Neural crest cell (in vitro differentiated cells): ENCODE measurements at places on chromosomes 16 and 17. TPM values are rescaled to one million over a fixed set of nuclear protein-coding genes. Genes with fewer than 3 reads are reported as not detected.

DNA sequence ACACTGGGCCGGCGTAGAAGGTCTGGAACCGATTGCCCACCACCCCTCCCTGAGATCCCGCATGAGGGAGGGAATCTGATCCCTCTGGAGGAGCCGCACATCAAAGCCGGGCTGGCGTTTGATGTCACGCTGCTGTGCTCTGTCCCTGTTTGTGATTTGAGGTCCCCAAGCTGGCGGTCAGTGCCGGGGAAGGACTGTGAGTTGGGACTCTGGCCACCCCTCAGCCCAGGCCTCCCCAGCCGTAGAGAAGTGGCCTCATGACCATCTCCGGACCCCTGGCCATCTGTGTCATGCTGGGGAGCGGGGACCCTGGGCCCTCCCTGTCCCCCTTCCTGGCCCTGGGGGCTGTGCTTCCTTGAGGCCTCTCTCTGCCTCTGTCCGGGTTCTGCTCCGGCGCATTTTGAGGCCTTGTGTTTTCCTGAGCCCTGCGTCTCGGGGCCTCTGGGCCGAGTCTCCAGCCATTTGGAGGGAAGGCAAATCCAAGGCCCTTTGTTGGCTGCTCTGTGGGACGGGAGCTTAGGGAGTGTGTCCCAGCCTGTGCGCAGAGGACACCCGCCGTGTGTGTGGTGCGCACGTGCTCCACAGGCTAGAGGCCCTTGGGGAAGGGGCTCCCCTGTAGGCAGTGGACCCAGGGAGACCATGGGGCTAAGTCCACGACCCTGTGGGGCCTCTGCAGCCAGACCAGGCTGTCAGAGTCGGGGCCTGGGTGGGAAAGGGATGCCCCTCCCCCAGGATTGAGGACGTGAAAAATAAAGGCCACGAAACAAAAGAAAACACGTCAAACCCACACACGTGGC is 15.1 kb downstream of the ASPSCR1 start:
- no peak for DNase-seq

CTU2 gene
- total RNA-seq, result 27.4 and 32.1 TPM in 2 replicates

- no peak for DNase-seq
Observed at GRCh38 chr17:66689221-66689620, 145.7 kb upstream of the CACNG5 start.

ZNF747 gene
- total RNA-seq, result 10.5 and 11.3 TPM in 2 replicates

GRCh38 chr16:84055366-84055765 is 12.8 kb upstream of the SLC38A8 start:
- no peak for DNase-seq

- no peak for DNase-seq
Observed at GRCh38 chr17:47694581-47695428, 844 bp downstream of the TBKBP1 start.

GRCh38 chr17:58176200-58176599 is 9.4 kb downstream of the OR4D2 start:
- DNase-seq, result no peak

DNA sequence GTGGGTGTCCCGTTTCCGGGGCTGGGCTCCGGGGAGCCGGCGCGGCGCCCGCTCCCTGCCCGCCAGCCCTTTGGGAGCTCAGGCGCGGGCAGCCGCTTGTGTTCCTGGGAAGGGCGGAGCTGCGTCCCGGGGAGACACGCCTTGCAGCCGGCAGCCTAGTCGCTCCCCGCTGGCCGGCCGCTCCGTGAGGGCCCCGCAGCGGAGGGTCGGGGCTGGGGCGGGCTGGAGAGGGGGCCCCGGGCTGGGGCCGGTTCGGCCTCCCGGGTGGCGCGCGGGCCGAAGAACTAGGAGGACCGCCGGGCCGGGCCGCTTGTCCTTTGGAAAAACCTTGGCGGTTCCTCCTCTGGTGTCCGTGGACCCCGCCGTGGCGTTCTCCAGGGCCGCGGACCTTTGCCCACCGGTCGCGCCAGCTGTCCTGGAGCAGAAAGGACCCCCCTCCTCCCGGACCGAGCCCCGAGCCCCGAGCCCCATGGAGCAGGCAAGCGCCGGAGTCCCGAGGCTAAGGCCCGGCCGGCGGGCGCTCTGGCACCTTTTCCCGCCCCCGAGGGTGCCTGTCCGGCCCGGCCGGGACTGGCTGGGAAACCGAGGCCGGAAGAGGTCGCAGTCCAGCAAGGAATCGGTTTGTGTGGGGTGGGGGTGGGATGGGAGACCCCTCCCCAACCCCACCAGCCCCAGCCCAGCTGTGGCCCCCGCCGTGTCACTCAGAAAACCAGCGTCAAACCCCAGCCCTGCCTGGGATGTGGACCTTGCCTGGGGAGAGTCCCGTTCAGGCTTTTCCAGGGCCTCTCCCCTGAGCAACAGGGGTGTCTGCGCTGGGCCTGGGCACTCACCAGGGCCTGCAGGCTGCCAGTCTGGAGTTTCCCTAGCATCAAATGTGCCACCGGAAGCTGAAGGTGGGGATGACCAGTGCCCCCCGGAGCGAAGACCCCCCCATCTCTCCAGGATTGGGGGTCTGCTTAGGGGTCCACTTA is 6.8 kb upstream of the TBC1D3B start:
- DNase-seq, result peak; percentile 78

GRCh38 chr16:80743772-80744171 is 60.6 kb downstream of the CDYL2 start:
- DNase-seq, result no peak

CSF3 gene
- not detected in 2 replicates for total RNA-seq

- DNase-seq, result no peak
Observed at GRCh38 chr16:2846511-2847310, 11.3 kb downstream of the PRSS22 start.

- no peak for DNase-seq
Observed at GRCh38 chr16:53542283-53542682, 39.3 kb upstream of the AKTIP start.

CCL11 gene
- not detected in 2 replicates for total RNA-seq

DNA sequence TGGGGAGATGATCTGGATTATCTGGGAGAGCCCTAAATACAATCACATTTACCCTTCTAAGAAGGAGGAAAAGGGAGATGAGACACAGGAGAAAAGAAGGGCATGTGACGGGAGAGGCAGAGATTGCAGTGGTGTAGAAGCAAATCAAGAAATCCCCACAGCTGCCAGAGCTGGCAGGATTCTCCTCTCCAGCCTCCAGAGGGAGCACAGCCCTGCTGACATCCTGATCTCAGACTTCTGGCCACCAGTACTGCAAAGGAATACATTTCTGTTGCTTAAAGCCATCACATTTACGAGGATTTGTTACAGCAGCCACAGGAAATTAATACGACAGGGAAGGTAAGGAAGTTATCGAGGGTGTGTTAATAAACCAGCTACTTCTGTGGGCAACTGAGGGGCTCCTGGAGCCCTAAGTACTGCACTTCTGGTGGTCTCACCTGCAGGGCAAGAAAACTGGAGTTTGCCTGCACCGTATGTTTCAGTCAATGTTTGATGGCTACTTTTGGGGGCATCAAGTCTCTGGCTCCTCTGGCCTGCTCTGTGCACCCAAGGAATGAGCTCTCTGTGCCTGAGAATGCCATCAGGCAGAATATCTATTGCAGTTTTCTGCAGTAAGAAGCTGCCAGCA is 22.9 kb upstream of the CDH13 start:
- peak; percentile 38 for DNase-seq

TSPOAP1 gene
- 27.9 and 30.5 TPM in 2 replicates for total RNA-seq

DNA sequence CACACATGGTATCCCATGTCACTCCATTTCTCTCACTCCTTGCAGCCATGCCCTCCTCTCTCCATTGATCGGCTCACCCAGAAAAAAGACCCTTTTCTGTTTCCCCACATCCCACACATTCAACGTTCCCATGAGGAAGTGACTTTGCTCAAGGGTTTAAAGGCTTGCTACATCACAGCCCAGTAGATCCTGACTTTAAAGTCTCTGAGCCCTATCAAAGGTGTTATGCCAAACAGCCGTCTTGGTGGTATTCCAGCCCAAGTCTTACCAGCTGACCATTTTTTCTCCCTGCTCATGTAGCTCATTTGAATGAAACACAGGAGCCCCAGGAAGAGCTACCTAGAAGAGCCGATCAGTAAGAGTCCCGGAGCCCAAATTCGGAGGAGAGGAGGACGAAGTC is 7.4 kb upstream of the TXNDC11 start:
- no peak for DNase-seq

GRCh38 chr17:39225308-39225958 is at the start of gene STAC2:
STAC2 (minus strand) TSS chr17:39225945; CDS start chr17:39225502, 443 bp downstream.
- DNase-seq, result no peak

DNA sequence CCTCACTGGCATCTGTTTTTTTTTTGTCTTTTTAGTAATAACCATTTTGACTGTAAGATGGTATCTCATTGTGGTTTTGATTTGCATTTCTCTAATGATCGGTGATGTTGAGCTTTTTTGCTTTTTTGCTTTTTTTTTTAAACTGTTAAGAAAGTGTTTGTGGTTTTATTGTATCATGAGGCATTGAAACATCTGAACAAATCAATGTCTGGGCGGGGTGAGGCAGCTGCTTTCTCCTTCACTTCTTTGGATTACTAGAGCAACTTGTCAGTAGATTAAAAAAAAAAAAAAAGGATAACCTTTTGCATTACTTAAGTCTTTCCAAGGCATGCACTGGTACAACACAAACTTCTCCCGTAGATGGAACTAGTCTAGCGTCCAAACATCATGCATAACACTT is 191.7 kb downstream of the CEP112 start:
- DNase-seq, result no peak

- no peak for DNase-seq
Observed at GRCh38 chr17:70608957-70609356, 439.6 kb downstream of the KCNJ2 start.

DNA sequence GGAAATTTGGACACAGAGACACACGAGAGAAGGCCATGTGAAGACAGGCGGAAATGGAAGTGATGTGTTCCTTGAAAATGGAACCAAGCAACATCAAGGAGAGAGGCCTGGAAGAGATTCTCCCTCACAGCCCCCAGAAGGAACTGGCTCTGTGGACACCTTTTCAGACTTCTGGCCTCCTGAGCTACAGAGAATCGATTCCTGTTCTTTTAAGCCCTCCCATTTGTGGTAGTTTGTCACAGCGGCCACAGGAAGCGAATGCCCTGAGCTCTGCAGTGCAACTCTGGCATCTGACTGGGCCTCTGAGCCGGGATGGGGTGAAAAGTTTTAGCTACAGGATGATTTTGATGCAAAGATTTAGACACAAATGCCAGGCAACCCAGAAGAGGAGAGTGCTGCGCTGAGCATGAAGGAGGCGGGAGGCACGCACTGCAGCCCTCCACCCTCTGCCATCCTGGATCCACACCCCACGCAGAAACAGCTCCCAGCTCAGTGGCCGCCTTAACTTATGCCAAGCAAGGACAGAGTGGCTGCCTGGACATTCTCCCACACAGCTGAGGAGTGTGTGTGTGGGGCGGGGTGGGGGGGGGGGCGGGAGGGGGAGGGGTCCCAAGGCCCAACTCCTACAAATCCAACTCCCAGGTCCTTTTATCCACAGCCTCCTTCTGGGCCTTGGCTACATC is 2.2 kb downstream of the TIMP2 start:
- DNase-seq, result no peak

- DNase-seq, result no peak
Observed at GRCh38 chr16:89687092-89687940, 827 bp downstream of the CDK10 start.

QRICH2 gene
- total RNA-seq, result 10.6 and 12.3 TPM in 2 replicates

KRT23 gene
- total RNA-seq, result not detected in 2 replicates

- no peak for DNase-seq
Observed at GRCh38 chr17:34758718-34759117, 179.3 kb downstream of the TMEM132E start.

DNA sequence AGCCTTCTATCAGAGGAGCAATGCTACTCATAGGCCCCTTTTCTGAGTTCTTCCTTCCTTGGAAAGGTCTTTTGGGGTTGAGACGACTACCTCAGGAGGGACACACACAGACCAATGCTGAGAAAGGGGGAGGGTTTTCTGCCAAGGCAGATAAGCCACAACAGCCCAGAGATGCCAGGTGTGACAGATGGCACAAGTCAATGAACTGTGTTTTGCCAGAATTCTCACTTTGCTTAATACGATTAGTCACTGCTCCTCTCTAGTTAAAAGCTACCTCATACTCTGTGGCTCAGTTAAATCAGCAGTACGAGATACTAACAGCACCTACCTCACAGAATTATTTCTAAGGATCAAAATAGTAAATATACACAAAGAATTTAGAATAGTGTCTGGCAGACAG is 8.0 kb downstream of the BRD7 start:
- no peak for DNase-seq

RNF135 gene
- total RNA-seq, result 5.9 and 6.4 TPM in 2 replicates

CLN3 gene
- total RNA-seq, result 34.4 and 34.6 TPM in 2 replicates

DNA sequence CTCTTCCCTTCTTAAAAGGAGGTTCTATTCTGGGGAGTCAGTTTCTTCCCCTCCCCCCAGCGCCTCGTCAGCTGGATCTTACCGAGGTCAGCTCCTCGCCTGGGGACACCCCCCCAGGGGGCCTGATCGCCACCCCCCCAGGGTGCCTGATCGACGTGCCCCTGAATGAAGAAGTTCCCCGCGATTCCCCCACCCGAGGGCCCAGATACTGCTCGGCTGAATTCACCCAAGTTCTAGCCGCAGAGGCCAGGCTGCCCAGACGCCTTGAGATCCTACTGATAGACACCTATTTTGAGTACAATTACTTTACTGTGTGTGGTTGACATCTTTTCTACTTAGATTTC is 1.4 kb downstream of the RAB11FIP3 start:
- DNase-seq, result no peak

GRCh38 chr17:56480501-56480900 is 113.0 kb upstream of the NOG start:
- no peak for DNase-seq

DNA sequence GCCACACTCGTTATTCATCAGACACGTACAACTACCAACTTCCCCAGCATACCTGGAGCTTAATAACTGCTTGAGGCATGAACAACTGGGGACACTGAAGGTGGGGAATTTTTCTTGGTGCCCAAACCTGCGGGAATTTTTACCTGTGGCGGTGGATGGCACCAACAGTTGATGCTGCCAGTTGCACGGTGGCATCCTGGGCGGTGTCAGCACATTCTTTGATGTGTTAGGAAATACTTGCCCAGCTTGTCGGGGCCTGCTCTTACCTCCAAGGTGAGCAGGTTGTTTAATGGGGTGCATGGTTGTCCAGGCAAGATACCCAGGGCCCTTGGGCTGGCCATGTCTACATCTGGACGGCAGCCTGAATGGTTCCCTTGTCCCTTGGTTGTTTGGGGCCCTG is 79.6 kb downstream of the CRISPLD2 start:
- DNase-seq, result no peak

KRTAP4-3 gene
- total RNA-seq, result not detected in 2 replicates

DNA sequence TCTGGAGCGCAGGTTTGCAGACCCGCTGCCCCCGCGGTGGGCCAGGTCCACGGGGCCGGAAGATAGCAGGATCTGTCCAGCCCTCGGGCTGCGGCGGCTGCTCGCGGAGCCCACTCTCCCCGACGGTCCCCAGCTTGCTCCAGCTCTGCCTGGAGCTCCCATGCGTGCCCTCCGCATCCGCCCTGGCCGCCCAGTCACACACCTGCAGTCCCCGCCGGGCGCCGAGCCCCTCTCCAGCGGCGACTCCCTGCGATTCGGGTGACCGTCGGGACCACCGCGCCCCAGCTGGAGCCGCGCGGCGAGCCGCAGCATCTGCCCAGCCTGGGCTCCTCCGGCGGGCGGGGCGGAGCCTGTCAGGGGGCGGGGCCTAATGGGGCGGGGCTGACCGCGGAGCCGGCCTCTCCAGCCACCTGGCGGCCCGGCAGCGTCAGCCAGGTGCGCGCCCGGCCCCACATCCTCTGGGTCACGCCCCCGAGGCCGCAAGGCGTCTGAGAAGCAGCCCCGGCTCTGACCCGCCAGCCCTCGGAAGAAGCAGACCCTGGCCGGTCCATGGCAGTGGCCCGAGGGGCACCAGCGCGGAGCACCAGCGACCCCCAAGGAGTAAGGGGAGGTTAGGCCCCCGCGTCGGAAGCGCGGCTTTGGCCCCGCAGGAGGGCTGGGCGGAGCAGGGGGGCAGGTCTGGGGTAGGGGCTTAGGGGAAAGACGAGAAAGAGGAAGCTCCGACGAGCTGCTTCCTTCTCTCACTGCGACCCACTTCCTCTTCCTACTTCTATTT is at the start of gene PIK3R5:
PIK3R5 (minus strand) TSS at position 314 of the 775 bp plus-strand sequence. CDS start 54,213 bp downstream, outside the sequence.
- DNase-seq, result peak; percentile 34

KLHL10 gene
- total RNA-seq, result not detected in 2 replicates

SHBG gene
- total RNA-seq, result 2.3 and 2.5 TPM in 2 replicates
